Right forelimb (tissue), 1 donor: ENCODE measurements at places on chromosomes 5 and 9.
A peak's percentile ranks its signal among the peaks of the same experiment; 100 is the strongest.

- DNase-seq, result no peak
Measured at GRCh38 chr9:32558408-32558934, 6.1 kb upstream of the TOPORS start.

DNA sequence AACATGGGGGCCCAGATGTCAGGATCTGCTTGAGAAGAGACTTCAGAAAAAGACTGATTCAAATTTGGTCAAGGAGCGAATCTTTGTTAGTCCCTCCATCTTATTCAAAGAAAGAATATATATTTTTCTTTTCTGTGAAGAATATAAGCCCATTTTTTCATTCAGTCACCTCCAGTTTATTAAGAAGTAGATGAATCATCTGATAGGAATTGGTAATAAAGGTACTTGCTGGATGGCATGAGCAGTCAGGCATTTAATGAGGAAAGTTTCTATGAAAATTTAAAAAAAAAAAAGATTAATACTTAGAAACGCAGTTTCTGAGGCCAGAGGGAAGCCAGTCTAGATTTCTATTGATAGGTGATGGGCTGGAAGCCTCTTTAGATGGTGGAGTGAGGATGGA lies 373.1 kb upstream of the SMC2 start:
- no peak for DNase-seq

DNA sequence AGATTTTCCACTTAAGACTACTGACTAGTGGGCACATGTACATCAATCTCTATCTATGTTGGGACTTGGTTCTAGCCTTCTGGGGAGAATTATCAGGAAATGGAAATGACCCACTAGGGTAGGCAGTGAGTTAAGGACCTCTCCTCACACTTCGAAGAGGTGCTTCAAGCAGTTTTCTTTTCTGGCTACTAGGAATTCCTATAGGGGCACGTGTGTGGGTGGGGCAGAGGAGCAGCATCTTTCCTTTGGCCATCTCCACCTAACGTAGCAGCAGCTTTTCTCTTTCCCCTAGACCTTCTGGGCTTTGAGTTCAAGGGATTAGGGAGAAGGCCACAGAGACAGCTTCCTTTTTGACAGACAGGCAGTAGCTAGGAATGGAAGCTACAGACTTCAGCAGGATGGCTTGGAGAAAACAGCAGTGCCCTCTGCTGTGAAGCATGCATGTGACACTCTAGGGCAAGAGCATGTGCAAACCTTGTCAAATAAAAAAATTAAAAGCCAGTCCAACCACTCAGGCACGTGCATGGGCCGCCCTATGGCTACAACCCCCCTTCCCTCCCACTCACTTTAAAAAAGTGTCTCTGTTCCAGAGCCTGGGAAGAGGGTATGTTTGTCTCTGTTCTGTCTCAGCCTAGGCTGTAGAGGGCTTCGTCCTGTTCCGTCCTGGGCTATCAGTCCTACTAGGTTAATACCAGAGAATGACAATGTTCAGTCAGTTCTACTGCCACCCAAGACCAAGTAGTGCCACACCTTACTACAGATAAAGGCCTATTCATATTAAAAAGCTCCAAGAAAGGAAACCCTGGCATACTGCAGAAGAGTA lies 8.7 kb upstream of the GFRA3 start:
- DNase-seq, result peak; percentile 55

DNA sequence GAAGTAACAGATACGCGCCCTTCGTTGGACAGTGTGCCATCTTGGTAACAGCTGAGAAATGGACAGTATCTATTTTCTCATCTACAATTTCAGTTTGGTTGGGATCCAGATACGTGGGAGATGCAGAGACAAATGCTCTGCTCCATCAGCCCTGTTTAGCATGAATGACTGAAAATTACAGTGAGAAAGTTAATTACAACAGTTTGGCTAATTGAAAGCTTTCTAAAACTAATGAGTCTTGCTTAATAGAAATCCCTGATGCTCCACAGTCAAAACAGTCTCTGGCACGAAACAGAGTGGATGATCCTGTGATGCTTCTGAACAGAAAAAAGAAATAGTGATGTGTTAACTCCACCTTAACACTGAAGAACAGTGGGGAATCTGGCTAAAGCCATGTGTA lies 140.2 kb downstream of the DNAH5 start:
- DNase-seq, result no peak

- DNase-seq, result no peak
Measured at GRCh38 chr5:138668451-138669380, 84.5 kb upstream of the CTNNA1 start.

DNA sequence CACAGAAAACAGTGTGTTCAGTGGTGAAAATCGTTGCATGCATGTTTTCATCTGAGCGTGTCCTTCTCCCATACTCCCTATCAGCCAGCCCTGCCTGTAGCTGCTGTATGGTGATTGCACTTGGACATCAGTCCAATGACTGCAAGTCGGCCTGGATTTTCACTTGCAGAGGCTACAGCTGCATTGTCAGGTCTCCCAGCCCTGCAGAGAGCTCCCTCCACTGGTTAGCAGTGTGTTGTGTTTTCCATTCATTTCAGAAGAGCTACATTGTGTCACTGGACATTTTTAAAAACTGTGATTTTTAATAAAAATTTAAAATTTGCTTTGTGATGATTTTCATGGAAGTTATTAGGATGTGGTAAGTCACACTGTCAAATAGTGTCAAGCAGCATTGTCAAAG lies 96.6 kb downstream of the SYK start:
- no peak for DNase-seq

DNA sequence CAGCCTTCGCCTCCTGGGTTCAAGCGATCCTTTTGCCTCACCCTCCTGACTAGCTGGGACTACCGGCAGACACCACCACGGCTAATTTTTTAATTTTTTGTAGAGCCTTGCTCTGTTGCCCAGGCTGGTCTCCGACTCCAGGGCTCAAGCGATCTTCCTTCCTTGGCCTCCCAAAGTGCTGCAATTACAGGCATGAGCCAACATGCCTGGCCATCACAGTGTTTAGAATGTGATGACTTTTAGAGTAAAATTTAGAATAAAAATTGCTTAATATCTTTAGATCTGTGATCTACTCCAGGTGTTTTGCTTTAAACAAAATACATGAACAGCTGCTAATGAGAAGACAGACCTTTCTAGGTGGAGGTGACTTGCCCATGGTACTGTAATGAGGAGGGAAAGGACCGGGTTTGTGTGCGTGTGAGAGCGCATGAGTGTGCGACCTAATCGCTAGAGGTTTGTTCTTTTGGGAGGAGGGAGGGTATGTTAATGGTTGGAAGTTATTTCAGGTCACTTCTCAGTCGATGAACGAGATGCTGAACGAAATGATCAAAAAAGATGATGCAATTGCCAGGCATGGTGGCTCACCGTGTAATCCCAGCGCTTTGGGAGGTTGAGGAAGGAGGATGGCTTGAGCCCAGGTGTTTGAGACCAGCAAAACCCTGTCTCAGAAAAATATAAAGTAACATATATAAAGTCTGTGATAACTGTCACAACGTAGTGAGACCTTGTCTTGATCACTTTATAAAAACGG lies 2.0 kb downstream of the CNOT6 start:
- DNase-seq, result peak; percentile 13

DNA sequence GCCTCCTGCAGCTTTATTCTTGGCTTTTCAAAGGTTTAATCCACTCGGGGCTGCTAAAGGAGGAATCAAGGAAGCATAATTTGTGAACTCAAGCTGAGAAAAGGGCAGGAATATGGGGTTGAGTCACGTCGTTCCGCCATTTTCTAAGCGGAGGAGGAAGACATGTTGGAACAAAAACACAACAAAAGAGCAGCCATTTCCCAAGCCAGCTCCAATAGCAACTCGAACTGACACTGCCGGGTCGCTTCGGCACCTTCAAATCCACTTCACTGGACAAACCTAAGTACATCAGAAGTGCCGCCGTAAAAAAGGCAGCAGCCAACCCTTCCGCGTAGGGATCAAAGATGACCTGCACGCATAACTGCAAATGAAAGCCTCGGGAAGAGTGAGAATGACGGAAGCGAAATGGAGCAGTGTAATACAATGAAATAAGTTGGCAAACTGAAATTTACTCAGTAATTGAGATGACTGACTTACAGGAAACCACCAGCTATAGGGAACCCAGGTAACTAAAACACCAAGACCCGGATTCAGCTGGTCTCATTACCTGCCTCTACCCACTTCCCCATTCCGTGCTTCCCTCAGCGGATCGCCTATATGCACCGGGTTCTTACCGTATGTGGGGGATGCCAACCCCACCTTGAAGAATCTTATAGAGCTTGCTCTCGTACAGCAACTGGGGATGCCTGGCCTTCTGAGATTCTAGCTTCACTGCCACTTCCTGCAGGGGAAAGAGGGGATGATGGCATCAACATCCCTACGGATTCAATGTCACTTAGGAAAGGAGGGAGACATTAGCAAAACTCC lies 1.6 kb downstream of the CSNK1A1 start:
- DNase-seq, result peak; percentile 60
